ENCODE measurements at places on chromosomes 13 and 19.

DNA sequence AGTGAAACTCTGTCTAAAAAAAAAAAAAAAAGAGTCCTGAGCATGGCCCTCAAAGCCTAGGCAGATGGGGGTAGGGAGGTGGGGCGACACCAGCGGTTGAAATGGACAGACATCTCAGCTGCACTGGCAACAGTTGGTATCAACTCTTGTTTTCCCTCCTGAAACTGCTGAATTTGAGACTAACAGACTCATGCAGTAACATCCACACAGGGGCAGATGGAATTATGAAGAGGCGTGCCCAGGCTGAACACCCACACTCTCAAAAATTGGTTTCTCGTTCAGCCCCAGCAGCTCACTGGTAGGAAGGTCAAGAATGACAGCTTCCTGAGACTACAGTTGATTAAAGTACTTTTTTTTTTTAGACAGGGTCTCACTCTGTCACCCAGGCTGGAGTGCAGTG lies 24.1 kb downstream of the PBX4 start:
- no peak for DNase-seq

DNA sequence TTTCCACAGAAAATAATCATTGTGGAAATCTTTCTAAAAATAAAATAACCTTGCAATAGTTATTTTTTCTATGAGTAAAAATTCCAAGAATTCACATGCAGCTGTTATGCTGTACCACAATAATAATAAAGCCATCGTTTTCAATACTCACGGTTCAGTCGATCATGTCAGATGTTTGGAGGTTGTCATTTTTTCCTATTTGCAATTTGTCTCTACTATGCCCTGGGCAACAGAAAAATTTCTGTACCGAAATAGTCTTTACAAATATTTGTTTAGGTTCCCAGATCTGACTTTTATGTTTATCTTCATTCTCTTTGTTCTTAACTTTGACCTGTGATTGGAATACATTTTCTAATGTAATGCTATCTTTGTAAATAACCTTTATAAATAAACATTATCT lies 79.7 kb downstream of the ESD start:
- no peak for DNase-seq

GRCh38 chr13:79775830-79776229 lies 294.9 kb downstream of the NDFIP2 start:
- DNase-seq: peak; percentile 44

- DNase-seq: no peak
These were observed 161.9 kb downstream of the B3GLCT start for GRCh38 chr13:31361673-31362072.

DNA sequence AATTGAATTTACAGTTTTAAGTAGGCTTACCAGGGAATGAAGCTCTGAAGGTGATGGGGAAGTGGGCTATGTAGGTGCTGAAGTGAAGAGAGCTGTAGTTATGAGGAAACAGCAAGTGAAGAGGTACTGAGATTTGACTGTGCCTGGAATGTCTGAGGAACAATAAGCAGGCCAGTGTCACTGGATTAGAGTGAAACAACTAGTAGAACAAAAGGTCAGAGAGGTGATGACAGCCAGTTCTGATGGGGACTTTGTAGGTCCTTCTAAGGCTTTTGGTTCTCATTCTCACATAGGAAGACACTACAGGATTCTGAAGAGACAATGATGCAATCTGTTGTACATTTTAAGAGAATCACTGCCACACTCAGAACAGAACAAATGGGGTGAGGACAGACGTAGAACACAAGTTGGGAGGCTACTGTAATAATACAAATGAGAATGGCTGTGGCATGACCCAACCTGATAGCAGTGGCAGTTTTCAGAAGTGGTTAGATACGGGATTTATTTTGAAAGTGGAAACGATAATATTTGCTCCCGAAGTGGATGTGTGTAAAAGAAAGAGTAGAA lies 130.8 kb downstream of the MYCBP2 start:
- DNase-seq: no peak

Data from B cell (primary cell).